ENCODE measurements at places on chromosomes 7 and 10. TPM values are rescaled to one million over a fixed set of nuclear protein-coding genes. Genes with fewer than 3 reads are reported as not detected.

The HPS6 gene
- polyA plus RNA-seq = 12.9 TPM

DNA sequence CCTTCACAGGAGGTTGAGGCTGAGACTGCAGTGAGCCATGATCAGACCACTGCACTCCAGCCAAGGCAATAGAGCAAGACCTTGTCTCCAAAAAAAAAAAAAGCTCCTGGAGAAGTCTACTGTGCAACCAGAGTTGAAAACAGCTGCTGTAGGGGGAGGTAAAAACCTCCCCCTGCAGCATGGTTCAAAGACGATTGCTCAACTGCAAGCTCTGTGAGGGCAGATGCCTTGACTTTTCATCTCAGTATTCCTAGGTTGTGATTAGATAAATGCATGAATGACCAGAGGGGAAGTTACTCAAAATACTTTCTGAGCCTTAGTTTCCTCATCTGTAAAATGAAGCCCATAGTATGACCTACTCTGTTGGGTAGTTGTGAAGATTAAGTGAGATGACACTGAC, 25.0 kb upstream of the PPA1 start:
- no peak for DNase-seq

- DNase-seq = no peak
These were observed 20.3 kb upstream of the GJC3 start for GRCh38 chr7:99949645-99950228.

DNA sequence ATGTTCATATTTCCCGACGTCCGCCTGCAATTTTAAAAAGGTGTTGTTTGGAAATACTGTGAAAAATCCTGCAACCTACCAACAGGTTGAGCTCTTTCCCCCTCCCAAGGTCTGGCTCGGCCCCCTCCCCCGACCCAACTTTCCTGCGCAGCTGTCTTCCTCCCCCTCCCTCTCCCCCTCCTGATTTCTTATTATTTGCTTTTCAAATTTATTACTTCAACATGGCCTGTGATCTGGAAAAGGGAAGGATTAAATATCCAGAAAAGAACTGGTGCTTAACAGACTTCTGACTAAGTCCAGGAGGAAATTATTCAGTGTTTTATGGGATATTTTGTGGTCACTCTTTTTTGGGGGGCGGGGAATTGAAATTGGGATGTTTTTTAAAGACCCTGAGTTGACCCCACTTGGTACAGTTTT, 2.4 kb downstream of the ARID5B start:
- DNase-seq = no peak

DNA sequence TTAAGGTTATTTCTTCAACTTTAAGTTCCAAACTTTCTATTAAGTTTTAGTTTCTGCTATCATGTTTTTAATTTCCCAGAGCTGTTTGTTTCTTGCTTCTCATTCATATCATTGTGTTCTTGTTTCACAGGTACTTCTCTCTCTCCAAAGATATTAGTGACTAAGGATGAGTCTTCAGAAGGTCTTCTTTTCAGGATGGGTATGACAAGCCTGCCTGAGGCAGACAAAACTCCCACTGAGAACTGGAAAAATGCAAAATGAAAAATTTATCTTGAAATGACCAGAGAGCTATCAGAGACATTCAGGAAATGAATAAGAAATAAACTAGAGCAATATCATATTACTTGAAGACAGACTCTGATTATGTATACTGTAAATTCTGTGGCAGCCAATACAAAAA, 110.8 kb upstream of the EGFR start:
- no peak for DNase-seq

DNA sequence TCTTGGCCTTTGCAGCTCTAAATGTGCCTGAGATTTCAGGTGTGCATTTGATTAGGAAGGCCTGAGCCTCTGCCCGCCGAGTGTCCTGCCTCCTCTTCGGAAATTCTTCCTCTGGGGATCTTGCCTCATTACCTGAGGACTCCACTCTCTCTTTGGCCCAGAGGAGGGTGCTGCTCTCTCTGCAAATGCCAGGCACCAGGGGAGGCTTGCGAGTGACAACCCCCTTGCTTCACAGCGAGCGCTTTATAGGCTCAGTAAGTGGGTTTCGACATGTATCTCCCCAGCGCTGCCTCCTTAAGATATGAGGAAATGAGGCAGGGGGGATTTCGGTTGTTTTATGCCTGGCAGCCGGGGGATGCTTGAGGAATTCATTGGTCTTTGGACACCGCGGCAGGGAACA, 423.9 kb downstream of the GLRX3 start:
- no peak for DNase-seq

DNA sequence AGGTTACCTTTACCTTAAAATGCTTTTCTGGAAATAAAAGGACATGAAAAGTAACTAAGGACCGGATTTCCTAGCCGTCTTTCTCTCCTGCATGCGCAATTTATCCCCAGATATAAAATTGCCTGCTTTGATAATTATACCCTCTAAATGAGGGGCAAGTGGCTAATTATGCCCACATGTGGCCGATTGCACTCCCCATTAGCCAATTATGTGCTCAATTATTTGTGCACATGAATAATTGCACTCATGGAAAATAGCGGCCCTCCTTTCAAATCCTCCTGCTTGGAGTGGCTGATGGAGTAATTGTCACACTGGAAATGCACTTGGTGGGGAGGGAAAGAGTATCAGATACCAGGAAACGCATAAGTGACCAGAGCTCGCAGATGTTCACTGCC, 66.4 kb upstream of the ATRNL1 start:
- DNase-seq = no peak

The WASHC2C gene
- polyA plus RNA-seq = 44.4 TPM
